ENCODE measurements at places on chromosomes 5 and 9.

- no peak for DNase-seq
These were observed 20.8 kb downstream of the MARCHF6 start for GRCh38 chr5:10374046-10375022.

DNA sequence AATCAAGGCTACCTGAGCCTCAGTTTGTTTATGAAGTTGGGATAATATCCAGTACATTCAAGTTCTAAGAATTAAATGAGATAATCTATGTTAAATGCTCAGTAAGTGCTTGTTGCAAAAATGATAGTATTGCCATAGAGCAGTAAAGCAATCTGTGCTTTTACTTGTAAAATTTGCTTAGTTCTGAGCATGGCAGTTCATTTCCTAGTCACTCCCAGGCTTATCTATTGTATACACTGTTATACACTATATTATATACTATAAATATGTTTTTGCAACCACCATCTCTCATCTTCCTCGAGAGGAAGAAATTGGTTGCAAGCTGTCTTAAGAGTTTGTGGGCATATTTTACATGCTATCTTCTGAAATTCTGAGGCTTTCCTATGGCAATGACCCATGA is 63.4 kb downstream of the MTREX start:
- DNase-seq, result no peak

DNA sequence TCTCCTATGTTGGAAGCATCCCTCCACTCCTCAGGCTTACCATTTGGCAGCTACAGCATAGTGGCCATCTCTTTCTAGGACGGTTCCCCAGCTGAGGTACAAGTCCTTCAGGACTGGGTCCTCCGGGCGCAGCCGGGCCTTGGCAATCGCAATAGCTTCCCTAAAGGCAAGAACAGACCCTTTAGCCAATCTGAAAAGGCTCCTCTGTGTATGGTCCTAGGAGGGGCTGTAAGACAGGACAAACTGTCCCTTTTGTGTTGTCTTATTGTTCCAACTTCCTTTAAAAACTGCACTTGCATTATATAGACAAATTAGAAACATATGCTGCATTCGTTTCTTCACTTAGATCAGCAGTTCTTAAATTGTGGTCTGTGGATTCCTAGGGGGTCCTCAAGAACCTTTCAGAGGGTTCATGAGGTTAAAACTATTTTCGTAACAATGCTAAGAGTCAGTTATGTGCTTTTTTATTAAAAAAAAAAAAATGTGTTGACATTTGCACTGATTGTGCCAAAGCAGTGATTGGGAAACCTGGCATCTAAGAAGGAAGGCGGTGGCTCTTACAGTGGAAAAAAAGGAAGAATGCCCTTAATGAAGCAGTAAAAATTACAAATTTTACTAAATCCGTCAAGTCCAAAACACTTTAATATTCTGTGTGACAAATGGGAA is 38.7 kb downstream of the GEMIN5 start:
- no peak for DNase-seq

DNA sequence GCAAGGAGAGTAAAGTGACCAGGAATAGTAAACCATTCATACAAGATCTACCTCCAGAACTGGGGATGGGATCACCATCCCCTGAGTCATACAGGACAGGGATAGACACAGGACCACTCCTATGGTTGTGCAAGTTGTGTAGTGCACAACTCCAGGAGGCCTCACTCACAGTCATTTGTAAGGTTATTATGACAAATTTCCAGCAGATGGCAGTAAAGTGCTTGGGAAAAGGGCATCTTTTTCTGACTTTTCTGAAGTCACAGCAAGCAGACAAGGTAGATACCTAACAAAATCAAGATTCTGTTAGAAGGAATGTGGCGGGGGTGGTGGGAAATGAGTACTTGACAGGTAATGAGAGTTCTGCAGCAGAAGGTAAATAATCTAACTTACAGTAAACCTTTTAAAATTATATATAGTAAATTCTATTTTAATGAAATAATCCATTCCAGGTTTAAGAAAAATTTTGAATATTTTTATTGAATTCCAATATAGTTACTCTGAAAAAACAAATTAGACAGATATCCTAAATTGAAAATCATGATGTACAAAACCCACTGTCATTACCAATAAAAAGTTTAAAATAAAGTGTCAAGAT is 16.7 kb upstream of the KIF27 start:
- DNase-seq, result peak; percentile 21

GRCh38 chr9:116494815-116495634 is 192.1 kb upstream of the TRIM32 start:
- DNase-seq, result no peak

- no peak for DNase-seq
These were observed 34.9 kb downstream of the SPRY4 start for GRCh38 chr5:142289708-142290576.

DNA sequence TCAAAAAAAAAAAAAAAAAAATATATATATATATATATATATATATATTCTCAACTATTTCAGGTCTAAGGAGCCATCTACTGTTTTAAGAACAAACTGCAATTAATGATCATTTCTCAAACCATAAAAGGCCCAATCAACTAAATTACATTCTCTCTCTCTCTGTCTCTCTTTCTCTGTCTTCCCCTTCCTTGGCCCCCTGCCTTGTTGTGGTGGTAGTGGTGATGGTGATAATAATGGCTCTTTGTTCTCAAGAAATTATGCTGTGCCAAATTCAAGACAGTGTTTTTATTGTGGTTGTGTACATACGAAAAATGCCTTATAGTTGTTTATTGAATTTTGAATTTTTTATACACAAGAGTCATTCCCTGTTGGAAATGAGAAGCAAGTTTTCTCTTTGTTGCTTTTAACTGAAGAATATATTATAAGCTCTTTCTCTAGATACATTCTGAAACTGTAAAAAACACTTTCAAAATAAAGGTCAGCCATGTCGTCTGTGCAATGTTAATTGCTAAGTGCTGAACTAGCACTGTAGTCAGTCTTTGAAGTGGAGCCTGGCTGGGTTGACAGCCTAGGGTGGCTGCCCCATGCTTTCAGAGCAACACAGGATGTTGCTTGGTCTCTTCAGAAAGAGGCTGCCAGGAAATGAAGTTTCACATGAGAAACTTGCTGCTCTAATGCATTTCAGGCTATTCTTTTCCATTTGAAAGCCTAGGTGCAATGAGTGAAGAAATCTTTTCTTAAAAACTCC is 96.0 kb downstream of the HINT1 start:
- DNase-seq, result peak; percentile 64

DNA sequence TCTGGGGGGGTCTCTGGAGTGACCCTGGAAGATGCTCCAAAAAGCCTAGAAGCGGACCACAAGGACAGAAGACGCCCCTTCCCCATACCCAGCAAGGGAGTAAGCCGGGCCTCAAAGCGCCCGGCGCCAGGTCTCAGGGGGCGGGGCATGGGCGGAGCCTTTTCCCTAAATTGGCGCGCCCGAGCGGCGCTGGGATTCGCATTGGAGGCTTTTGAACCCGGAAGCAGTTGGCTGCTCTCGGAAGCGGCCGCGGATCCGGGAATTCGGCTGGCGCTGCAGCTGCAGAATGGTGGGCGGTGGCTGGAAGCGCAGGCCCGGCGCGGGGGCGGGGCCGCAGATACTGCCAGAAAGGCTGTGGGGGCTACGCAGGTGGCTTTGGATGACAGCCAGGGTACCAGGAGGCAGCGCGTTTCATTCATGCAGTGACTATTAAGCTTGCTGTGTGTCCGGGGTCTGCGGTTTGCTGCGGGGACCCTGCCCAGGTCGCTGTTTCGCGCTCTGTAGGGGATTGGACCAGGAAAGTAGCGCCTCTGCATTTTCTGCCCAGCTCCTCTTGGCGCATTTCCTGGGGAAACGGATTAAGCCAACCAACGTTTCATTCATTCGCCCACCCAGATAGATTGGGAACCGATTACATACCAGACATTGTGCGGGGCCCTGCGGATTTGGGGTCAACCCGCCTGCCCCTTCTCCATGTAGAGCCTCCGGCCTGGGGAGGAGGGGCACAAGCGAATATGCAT is 83.0 kb upstream of the FREM1 start:
- DNase-seq, result no peak

- DNase-seq, result no peak
These were observed 18.7 kb downstream of the C5orf58 start for GRCh38 chr5:170251462-170251861.

- DNase-seq, result peak; percentile 87
These were observed 23.9 kb downstream of the PIK3R1 start for GRCh38 chr5:68239487-68239886.

GRCh38 chr9:137406085-137406760 is 16.7 kb downstream of the EXD3 start:
- DNase-seq, result no peak

DNA sequence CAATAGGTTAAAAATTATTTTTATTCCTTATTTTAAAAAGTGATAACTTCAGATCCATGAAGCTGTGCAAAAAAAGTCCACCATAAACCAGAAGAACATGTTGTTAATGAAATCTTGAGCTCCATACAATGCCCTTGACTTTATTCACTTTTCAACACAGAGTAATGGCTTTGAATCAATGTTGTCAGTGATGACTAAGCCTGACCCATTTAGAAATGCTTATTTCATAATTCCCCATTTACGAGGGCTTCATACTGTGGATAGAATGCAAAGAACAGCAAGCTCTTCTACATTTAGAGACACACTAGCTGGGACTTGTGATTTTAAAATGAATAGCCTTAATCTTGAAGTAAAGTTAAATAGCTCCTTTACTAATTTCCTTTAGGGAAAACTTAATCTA is 25.7 kb upstream of the IL9 start:
- DNase-seq, result no peak

- DNase-seq, result no peak
These were observed 1.5 kb downstream of the FAM170A start for GRCh38 chr5:119630752-119631440.

DNA sequence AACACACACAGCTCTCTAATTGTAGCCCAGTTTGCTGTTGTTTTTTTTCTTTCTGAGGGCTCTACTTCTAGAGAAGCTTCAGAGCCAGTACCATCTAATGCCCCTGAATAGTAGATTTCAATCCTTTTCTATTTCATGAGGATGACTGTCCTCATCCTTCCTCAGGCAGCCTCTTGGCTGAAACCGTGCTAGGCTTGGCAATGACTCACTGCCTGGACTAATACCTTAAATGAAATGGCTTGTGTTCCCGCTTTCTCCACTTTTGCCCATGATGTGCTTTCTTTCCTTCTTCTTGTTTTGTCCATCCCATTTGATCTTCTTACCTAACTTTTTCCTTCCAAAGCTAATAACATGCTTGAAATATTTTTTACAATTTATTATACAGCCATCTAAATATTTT is 80.1 kb downstream of the ITGA1 start:
- DNase-seq, result no peak

GRCh38 chr9:8845376-8845775 is 1045.8 kb upstream of the DMAC1 start:
- no peak for DNase-seq

- no peak for DNase-seq
These were observed 44.0 kb upstream of the RNU6ATAC start for GRCh38 chr9:134208310-134208841.

- DNase-seq, result no peak
These were observed 8.3 kb downstream of the ZDHHC11B start for GRCh38 chr5:775961-776861.

DNA sequence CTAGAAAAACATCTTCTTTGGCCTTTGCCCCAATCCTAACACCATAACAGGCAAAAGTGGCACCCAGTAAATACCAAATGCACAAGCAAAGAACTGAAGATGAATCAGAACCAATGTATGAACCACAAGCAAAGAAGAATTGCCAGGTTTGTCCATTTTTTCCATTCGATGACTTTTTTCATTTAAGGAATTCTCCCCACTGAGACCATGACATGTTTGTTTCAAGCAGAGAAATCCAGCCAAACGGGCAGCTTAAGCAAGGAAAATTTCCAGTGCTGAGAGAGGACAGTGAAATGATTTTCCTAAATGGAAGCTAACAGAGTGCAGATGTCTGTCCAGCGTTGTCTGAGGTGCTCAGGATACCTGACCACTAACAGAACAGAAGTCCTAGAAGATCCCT is 203.7 kb downstream of the ADAMTS12 start:
- DNase-seq, result no peak

- no peak for DNase-seq
These were observed 409.4 kb upstream of the CTNND2 start for GRCh38 chr5:12313602-12314001.

DNA sequence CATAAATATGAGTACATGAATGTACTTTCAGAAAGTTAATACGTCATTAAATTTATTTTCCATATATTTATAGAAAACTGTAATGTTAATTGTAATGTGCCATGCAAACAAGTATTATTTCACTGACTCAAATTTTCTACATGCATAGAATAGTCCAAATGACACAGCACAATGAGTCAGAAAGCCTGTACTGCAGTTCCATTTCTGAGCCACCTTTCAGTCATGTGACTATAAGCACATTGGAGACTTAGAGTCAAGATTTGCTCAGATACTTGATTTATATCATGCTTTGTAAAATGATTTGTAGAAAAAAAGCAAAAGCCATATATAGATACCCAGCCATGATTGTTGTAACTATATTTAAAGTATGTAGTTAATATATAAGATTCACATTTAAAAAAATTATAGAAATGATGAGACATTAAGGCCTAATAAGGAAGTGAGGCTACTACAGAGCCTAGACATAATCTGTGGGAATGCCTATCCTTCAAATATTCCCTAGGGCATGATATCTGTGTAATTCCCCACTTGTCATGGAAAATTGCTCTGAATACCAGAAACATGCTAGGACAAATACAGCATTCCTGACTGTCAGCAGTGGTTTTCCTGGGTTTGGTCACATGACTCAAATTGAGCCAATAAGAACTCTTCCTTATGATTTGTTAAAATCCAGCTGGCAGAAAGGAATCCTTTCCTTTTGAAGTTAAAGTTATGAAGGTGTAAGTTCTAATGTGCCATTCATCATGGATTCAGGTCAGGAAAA is 50.0 kb downstream of the PTPRD start:
- no peak for DNase-seq

DNA sequence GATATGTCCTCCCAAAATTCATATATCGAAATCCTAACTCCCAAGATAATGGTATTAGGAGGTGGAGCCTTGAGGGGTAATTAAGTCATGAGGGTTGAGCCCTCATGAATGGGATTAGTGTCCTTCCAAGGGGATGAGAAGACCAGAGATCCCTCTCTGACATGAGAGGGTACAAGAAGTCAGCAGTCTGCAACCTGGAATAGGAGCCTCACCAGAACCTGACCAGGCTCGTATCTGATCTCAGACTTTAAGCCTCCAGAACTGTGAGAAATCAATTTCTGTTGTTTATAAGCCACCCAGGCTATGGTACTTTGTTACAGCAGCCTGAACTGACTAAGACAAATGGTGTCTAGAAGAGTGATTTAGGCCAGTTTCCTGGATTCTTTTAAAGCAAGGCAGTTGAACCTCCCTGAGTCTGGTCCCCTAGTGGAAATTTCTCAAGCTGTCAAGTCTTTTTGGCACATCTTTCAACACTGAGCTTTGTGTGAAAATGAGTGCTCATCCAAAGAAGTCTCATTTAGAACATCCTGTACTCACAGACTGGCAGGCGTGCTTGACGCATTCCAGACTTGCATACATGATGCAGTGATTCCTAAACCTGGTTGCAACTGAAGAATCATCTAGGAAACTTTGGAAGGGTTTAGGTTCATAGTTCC is 254.8 kb upstream of the PPP1R2B start:
- DNase-seq, result no peak

DNA sequence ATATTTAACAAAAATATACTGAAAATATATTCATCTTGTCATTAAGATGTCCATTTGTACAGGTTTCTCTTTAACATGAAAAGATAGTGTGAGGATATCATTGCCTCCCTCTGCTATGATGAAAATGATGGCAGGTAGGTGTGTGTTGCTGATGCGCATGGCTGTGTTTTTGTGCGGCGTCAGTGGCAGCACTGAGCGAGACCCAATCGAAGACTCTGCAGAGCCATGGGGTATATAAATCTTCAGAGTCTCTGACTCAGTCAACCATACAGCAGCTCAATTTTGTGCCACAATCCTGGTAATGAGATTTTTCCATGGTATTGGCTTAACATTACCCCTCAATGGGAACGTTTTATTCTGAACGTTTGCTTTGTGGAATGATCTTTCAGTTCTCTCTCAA is 153.5 kb upstream of the IQGAP2 start:
- no peak for DNase-seq
